ENCODE measurements at places on chromosomes 12 and 14.

GRCh38 chr14:89231426-89232113, 185.5 kb downstream of the FOXN3 start:
- no peak for DNase-seq

DNA sequence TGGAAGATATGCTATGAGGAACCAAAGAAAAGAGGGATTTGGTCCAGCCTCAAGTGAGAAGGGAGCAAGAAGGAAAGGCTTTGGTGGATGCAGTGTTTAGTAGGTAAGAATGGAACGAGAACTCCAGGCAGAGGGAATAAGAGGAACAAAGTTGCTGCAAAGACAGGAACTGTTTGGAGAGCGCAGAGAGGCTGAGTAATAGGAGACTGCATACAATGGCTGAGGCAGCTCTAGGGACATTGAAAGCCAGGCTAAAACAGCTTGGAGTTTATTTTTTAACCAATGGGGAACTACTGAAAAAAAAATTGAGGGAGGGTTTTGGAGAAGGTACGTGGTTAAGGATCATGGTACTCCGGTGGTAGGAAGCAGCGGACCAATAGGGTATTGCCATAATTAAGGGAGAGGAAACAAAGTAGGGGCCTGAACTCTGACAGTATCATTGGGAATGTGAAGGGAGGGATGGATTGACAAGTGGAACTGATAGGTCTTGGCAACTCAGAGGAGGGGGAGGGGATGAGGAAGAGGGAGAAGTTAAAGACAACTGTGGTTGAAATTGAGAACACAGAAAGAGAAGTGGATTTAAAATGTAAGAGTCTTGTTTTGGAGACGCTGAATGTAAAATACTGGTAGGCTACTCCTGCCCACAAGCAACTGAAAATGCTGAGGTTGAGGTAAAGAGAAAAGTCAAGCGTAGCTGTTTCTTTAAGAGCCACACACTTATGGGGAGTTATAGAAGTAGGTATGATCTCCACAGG, 4.8 kb downstream of the ASCL4 start:
- peak; percentile 87 for DNase-seq

DNA sequence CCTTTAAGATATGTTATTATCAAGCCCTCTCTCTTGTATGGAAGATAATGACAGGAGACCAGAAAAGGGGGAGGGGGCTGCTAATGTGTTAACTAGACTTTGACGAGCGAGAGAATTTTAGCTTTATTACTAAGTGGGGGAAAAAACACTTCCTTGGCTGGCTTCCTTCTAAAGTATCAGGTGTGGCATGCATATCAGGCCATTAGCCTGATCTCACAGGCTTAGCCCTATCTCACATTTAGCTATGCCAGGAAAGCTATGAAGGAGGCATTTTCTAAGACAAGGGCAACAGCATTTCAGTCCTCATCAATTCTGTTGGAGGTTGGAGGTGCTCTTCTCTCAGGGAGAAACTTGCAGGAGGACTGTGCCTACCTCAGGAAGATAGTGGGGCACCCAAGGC, 9.9 kb downstream of the SSPN start:
- no peak for DNase-seq

GRCh38 chr14:98227000-98227726, 1044.8 kb downstream of the BCL11B start:
- DNase-seq = no peak

DNA sequence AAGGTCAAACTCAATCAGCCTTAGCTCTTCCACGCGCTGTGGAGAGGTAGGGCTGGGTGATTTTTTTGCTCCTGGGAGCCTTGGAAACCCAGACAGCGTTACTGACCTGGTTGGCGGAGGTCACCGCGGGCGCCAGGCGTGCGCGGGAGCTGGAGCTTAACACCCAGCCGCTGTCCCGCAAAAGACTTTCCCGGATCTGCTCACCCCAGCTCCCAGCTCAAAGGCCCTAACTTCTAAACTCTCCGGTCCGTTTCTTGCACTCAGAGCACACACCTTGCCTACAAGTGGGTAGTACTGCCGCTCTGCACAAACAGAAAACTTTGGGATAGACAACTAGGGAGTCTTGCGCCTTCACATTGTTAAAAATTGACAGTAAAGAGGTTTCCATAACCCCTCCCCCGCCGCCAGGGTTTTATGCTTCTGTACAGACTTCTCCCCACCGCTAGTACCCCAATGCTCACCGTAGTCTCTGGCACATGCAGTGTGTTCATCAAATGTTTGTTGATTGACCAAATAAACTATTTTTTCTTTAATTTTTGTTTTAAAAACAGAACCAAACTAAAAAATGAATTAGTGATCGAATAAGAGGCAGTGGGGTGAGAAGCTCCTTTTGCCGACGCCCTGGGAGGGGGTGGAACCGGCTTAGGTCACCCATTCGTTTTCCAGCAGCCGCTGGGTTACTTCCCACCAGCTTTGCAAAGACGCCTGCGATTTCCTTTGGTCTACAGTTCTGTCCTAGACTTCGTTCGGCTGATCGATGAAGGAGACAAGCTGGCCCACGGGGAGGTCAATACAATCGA, 12.7 kb upstream of the TBX3 start:
- DNase-seq = no peak

DNA sequence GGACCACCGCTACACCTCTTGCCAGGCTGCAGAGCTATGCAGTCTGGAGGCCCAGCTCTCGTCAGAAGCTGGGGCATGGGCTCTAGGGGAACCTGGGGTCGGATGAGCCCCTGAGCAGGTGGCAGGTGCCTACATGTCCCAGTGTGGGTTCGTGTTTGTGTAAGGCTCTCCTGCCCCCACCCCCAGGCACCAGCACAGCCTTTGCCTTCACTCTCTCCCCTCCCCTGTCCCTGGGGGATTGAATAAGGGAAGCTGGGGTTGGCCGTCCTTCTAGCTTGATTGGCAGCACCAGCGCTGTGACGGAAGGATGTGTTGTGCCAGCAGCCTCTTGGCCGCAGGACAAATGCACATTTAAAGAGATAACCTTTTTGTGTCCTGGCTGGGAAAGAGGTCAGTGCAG, 34.8 kb upstream of the TSPAN9 start:
- peak; percentile 16 for DNase-seq

GRCh38 chr14:51787352-51787751, 73.1 kb upstream of the GNG2 start:
- DNase-seq = no peak

GRCh38 chr12:127596891-127597290, 670.1 kb upstream of the TMEM132C start:
- DNase-seq = no peak
